ENCODE measurements at places on chromosomes 13 and 19.

GRCh38 chr13:78177306-78177705 lies 258.7 kb upstream of the EDNRB start:
- DNase-seq: no peak

DNA sequence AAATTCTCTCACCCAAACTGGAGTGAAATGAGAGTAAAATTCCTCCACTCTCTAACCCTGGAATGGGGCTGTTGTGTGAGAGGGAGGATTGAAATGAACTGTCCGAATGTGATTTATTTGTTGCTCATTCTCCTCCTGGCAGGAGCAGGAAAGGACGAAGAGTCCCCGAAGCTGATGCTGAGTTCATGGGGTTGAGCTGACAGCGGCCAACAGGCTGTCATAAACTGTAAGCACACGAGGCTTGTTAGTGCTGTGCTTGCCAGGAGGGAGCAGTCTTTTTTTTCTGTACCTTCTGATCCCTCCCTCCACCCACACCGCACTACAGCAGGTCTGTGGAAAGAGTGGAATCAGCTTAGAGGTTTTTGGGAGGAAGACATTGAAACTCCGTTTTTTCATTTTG lies 33.1 kb upstream of the ZNF331 start:
- no peak for DNase-seq

DNA sequence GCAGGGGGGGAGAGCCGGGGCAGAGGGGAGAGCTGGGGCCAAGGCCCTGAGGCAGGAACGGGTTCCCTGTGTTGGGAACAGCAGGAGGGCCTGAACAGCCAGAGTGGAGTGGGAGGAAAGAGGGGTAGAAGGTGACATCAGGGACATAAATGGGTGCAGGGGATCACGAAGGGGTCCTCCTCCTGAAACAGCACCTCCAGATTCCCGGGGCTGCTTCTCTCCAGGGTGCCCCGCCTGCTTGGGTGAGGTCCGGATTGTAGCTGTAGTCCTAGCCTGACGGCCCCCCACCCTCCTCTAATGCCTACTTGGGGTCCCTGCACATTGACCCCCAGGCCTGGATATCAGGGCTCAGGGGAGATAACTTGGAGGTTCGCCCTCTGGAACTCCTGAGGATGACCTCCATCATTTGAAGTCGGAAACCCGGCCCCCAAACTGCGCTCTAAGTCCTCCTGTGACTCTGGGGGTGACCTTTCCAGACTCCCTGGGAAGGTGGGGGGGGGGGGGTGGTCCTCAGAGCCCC lies 473 bp upstream of the SCN1B start:
- DNase-seq: no peak

DNA sequence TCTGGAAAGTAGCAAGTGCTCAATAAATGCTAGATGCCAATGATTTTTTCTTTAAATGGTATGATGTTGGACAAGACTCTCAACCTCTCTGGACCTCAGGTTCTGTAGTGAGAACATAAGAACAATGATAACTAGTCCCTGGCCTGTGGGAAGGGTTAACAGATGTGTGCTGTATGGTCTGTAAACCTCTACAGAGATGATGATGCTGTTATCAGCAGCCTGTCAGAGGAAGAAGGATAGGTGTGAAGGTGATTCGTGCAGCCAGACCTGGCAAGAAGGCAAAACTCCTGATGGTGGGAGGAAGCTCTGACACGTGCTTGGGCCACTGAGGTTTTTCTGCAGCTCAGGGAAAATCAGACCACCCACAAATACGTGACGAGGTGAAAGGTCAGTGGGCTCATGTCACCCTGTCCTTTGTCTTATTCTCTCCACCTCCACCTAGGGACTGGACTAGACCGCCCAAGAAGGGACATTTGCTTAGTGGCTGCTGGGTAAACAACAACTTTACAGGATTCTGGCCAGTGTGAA lies 36.7 kb upstream of the UBL3 start:
- DNase-seq: no peak

- no peak for DNase-seq
Measured at GRCh38 chr19:18780631-18781030, 10.5 kb downstream of the COMP start.

GRCh38 chr13:59356607-59357006 lies 807.1 kb downstream of the DIAPH3 start:
- DNase-seq: no peak

- DNase-seq: no peak
Measured at GRCh38 chr19:15161028-15161984, 39.5 kb downstream of the NOTCH3 start.

DNA sequence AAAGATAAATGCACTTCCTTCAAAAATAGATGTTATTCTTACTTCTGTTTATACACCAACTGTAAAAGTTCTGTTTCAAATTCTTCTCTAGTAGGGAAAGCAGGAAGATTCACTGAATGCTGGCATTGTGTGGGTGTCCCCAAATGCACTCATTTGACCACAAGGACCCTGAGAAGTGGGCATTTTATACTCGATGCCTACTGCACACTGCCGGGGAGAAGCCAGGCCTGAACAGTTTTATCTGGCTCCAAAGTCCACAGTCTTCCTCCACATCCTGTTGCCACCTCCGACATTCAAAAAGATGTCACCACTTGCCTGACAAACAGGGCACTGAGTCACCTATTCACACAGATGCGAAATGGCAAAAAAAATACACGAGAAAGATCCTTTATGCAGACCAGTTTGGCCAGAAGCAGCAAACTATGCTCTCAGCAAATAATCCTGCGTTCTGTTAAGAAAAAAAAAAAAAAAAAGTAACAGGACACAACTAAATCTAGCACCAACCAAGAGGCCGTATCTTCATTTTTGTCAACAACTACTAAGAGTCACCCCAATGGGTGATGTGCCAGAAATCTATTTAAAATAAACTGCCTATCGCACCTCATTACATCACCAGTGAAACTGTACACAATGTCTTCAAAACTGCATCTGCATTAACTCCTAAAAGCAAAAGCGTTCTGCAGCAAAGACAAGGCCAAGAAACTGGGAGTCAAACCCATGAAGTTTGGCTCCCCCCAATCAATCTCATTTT lies 6.2 kb downstream of the ZC3H4 start:
- no peak for DNase-seq

- no peak for DNase-seq
Measured at GRCh38 chr19:35063940-35064818, 22.7 kb downstream of the HPN start.

GRCh38 chr19:47239610-47240296 lies 8.8 kb upstream of the BBC3 start:
- no peak for DNase-seq

Data from tibial nerve (tissue), 4 donors.